ENCODE measurements at places on chromosomes 1 and 21.

DNA sequence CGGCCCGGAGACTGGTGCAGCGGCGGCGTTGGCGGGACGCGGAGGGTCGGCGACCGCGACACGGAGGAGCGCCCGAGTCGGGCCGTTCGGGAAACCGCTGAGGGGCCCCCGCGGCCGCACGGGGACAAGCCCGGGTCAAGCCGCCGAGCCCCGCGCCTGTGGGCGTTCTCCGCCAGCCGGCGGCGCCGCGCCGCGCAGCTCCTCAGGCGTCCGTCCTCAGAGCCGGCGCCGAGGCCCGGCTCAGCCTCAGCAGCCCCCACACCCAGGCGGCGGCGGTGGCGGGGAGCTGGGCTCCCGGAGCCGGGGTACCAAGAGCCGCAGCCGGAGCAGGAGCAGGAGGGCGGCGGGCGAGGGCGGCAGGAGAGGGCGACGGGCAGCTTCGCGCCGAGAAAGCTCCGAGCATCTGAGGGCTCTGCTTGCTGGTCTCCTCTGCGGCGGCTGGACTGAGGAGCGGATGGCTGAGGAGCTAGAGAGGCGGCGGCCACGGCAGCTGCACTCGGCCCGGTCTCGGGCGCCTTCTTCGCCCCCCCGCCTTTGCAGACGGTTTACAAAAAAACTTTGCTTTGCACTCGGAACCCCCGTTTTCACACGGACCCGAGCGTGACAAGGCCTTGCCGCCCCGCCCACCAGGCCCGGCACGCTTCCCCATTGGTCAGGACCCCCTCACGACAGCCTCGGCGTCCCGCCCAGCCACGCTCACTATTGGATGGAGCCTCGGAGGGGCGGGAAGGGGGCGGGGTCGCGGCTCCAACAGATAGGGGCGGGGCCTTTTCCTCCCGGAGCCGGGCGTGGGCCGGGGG, at the start of gene SLC30A1:
TSS of gene SLC30A1 (minus strand) at position 522 of the 800 bp plus-strand sequence. CDS start 549 bp downstream, outside the sequence.
- peak; percentile 99 for DNase-seq

DNA sequence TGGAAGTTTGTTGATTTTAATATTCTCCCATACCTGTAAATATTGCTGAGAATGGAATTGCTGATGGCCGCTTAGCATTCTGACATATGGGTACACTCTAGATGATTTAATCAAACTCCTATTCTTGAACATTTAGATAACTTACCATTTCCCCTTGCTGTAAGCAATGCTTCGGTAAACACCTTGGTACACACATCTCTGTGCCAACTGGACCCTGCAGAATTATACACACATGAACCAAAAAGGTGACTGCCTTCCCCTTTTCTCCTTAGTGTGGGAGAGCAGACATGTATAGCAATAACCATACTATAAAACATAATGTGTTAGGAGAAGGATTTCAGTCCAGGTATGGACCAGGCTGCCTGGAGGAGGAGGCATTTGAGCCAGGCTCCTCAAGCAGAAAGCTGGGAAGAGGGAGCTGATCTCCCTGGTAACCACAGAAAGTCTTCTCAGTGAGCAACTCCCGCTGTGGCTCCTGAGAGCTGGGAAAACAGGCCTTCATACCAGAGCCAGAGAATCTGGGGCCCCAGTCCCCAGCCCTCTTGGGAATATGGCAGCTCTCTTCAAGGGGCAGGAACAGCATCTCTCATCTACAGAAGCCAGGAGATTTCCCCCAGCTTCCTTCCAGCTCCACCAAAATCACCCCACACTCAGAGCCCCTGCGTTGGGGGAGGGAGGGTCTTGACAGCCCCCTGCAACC, 33.9 kb upstream of the CSF1 start:
- DNase-seq, result peak; percentile 55

GRCh38 chr1:159786465-159786864, 5.7 kb downstream of the DUSP23 start:
- DNase-seq, result no peak

DNA sequence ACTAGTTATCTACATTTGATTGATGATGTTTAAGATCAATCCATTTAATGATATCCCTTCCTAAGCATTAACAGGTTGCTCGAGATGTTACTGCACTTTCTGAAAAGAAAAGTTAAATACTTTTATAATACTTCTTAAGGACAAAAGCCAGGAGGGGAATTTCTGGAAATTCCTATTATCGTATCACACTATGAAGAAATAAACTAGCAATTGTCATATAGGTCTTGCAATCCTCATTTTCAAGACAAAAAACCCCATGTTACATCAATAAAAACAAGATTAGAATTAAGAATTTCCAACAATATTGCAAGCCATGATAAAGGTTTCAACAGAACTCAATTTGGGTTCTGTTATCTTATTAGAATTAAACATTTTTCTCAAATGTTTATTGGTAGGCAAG, 47.2 kb downstream of the HNRNPR start:
- DNase-seq, result no peak

- DNase-seq, result peak; percentile 24
Observed at GRCh38 chr1:154714638-154715037, 106.7 kb upstream of the ADAR start.
